LHCN-M2 (cell line): ENCODE measurements at places on chromosomes 7 and 10. TPM values are rescaled to one million over a fixed set of nuclear protein-coding genes. Genes with fewer than 3 reads are reported as not detected.

DNA sequence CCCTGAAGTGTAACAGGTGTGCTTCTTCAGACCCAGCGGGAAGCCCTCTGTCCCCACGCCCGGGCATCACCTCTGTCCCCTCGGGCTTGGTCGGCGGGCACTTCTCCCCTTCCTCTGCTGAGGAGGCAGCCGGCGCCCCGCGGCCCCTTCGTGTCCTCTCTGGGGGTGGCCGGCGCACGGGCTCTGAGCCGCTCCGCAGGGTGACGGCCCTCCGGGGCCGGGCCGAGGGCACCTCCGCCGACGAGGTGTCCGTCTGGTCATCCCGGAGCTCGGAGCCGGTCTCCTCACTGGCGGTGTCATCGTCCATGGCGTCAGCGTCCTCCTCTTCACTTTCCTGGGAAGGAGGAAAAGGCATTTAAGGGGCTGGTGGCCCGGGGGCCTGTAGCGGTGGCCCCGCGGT lies 239.0 kb downstream of the SFMBT2 start:
- DNase-seq: no peak

OR13A1 gene
- total RNA-seq: not detected in 2 replicates

NUPR2 gene
- not detected in 2 replicates for total RNA-seq

DNA sequence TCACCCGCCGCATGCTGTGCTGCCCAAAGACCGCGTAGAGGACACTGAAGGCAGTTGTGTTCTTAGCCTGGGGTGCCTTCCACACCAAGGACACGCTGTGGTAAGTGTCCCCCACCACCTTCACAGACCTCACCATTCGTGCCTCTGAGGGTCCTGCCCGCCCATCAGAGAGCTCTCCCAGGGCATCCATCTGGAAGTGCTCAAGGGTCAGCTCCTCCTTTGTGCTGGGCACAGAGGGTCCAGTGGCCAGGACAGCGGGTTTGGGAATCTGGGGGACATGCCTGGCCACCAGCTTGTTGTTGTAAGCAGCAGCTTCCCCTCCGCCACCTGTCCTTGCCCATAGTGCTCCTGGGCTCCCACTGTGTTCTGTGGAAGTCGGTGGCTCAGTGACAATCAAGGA lies 7.0 kb upstream of the LRIT2 start:
- DNase-seq: no peak

CHST15 gene
- total RNA-seq: 27.1 and 40.2 TPM in 2 replicates

C10orf67 gene
- total RNA-seq: 0.11 and 0.19 TPM in 2 replicates

GRCh38 chr7:37341033-37341630 lies 107.5 kb downstream of the ELMO1 start:
- no peak for DNase-seq
